Activated T-cell treated with anti-CD3 and anti-CD28 coated beads, Interleukin-2, amount 50 U/mL, for 48 hours (primary cell): ENCODE measurements at places on chromosomes 3 and 15.

GRCh38 chr3:107954845-107955244 lies 136.0 kb downstream of the CD47 start:
- DNase-seq = no peak

GRCh38 chr3:140448001-140448400 lies 229.9 kb upstream of the TRIM42 start:
- DNase-seq = no peak

DNA sequence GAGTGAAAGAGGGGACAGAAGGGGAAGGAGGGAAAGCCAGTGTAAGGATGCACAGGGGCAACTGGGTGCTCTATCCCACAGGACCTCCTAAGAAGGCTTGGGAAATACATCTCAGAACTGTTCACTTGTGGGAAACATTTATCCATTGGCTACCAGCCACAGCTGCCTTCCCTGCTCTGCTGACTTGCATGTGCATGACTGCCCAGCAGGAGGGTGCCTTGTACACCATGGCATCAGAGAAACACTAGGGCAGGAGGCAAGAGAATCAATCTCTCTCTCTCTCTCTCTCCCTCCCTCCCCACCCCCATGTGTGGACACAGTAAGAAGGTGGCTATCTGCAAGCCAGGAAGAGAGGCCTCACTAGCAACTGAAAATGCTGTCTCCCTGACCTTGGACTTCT lies 62.9 kb upstream of the ZBTB38 start:
- no peak for DNase-seq

DNA sequence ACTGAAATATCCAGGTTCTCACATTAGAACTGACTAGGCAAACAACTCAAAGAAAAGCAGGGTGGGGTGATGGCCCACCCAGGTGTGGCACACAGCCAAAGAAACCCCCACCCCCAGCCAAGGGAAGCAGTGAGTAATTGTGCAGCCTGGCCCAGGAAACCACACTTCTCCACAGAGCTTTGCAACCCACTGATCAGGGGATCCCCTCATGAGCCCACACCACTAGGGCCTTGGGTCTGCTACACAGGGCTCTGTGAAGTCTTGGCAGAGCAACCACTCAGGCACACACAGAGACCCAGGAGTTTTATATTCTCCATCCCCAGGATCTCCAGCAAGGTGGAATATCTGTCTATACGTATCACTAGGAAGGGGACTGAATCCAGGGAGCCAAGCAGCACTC lies 22.2 kb upstream of the TRIM42 start:
- DNase-seq = no peak

- no peak for DNase-seq
These were observed 14.0 kb downstream of the ZNF619 start for GRCh38 chr3:40490916-40491315.

- no peak for DNase-seq
These were observed 61.9 kb downstream of the TM4SF4 start for GRCh38 chr3:149536429-149536828.

- no peak for DNase-seq
These were observed 474.2 kb upstream of the ROBO2 start for GRCh38 chr3:76565496-76566210.

DNA sequence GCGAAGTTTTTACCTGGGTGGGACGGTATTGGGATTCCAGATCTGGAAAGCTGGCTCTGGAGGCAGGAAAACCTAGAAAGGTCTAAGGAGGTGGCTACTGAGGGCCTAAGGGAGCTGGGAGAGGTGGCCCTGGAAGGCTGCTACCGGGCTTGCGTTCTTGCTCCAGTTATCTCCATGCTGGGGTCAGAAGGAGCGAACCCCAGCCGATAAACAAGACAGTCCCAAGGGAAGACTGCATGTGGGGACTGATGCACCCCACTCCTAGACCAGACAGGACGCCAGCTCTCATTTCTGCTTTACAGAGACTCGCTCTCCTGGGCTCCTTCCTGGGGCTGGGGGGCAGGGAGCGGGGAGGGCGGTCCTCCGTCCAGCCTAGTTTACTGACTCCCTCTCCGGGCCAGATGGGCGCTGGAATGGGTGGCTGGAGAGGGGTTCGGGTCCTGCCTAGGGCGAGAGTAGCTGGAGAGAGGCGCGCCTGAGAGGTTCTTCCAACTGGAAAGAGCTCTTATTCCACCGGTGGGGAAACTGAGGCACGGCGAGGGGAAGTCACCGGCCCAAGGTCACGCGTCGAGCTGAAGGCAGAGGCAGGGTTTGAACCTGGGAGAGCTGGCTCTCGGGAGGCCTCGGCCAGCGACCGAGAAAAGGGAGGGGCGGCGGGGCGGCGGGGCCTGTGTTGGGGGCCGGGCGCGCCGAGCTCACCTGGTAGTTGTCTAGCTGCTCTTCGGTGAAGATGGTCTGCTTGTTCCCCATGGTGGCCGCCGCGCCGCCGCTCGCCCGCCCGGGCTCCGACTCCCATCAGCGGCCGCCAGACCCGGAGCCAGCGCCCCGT lies 565 bp downstream of the CIB2 start:
- no peak for DNase-seq

- no peak for DNase-seq
These were observed 273.5 kb downstream of the FAM43A start for GRCh38 chr3:194959217-194959616.

DNA sequence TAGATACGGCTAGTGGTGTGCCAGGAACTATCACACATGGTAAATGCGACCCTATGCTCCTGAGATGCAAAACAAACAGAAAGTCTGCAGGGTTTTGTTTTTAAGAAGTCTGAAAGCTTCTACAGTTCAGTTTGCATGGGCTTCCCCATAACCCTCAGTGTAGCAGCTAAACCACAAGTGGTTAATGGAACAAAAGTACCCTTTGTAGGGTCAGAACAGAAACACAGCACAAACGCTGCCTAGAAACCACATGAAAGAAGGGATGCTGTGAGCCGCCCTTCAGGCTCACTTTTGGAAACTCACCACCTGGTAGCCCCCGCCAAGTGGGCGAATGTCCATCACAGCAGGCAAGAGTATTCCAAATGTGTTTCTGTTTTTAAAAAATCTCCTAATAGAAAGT lies 46.2 kb downstream of the CTDSPL start:
- no peak for DNase-seq

DNA sequence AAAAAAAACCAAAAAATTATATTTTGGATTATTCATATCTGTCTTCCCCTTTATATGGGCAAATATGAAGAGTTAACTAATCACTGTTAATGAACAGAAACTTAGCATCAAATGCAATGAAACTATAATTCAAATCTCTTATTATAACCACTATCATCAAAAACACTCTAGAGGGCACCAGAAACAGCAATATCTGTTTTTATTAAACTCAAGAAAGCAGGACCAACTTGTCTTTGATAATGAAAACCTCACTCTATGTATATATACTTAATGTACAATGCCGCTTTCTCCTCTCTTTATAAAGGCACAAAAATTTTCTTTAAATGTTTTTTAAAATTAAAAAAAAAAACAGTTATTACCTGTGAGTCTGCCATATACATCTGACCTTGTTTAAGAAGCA lies 92.7 kb downstream of the UACA start:
- no peak for DNase-seq

- no peak for DNase-seq
These were observed 1.7 kb upstream of the RBP2 start for GRCh38 chr3:139477710-139478640.

GRCh38 chr3:179544981-179545645 lies 17.6 kb upstream of the ACTL6A start:
- DNase-seq = no peak

GRCh38 chr15:95929232-95929846 lies 401.2 kb upstream of the NR2F2 start:
- no peak for DNase-seq

DNA sequence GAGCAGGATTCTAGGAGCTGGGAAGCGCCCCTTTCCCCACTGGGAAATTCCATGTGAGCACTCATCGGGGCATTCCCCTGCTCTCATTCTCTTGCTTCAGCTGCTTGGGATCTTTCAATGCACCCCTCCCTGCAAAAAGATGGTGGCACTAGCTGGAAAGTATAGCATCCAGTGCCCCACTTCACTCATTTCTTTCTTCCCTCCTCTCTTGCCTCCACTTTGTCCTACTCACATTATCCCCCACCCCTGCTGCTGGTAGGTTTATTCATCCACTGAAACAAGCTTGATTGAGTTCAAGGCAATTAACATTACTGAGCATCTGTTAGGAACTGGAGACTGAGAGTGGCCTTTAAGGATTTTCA lies 84.8 kb upstream of the LIMD1 start:
- no peak for DNase-seq

- no peak for DNase-seq
These were observed 497.5 kb downstream of the FGF12 start for GRCh38 chr3:192229866-192230265.

DNA sequence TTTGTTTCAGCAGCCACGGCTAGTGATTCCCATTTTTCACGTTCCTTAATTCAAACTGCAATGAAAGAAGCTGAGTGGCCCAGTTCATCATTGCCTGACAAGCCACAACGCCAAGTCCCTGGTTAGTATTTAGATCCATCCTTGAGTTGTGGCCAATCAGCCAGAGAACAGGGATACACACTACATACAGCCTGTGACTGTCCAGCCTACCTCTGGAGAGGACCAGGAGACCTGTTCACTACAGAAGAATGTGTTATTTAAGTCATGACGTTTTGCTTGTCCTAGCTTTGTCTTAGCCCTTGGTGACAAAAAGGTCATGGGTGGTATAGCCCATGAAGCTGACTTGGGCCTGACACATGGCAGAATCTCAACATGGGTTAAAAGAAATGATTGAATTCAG lies 2.7 kb upstream of the TPM1 start:
- no peak for DNase-seq

- DNase-seq = no peak
These were observed 376.9 kb downstream of the CNTN6 start for GRCh38 chr3:1469687-1470086.

DNA sequence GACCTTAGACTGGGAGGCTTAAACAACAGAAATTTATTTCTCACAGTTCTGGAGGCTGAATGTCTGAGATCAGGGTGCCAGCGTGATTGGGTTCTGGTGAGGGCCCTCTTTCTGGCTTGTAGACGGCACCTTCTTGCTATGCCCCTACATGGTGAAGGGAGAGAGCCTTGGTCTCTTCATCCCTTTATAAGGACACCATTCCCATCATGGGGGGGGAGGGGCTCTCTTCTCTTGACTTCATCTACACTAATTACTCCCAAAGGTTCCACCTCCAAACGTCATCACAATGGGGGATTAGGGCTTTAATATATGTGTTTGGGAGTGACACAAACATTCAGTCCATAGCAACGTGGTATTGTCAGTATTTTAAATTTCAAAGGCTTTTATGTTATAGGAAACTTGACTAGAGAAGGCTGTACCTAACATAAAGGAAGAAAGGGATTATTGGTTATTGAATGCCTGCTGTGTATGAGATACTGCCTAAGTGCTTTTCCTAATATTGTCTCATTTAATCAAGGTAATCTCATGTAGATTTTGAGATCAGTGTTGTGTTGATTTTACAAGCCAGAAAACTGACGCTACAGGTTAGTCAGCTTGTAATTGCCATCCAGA lies 20.9 kb downstream of the SYN2 start:
- DNase-seq = no peak

DNA sequence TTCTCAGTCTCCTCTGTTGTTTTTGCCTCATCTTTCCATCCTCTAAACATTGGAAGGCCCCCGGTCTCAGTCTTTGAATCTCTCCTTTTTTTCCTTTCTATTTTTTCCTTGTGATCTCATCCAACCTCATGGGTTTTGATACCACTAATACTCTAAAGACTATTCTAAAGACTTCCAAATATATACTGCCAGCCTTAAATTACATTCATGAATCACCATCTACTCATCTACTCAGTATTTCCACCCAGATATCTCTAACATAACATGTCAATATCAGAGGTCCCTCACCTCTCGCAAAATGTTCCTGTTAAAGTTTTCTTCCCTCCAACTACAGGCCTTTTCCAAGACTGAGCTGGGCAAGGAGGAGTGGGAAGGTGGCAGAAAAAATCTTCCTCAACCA lies 282.5 kb upstream of the TTC14 start:
- DNase-seq = no peak

DNA sequence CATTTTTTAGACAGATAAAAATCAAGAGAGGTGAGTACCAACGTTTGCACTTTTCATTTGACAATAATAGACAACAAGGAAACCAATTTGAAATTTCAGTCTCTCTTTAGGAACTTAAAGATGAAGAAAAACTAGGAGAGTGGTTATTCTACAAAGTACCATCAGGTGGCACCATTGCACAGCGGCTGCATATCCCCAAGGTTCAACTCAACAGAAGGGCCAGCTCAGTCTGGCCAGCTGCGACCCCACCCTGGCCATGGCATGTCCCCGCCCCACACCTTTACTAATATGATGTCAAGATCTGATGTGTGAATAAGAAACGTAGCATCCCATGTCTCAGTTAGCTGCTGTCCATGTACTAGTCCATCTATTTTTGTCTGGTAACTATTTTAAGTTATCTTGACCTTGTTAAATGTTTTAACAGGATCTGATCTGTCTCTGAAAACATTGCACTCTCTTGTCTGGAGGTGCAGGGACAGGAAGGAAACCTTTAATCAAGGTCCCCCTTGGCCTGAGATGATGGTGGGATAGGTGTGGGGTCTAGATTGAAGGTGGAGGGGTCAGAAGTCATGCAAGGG lies 35.5 kb upstream of the CGNL1 start:
- DNase-seq = peak; percentile 31

DNA sequence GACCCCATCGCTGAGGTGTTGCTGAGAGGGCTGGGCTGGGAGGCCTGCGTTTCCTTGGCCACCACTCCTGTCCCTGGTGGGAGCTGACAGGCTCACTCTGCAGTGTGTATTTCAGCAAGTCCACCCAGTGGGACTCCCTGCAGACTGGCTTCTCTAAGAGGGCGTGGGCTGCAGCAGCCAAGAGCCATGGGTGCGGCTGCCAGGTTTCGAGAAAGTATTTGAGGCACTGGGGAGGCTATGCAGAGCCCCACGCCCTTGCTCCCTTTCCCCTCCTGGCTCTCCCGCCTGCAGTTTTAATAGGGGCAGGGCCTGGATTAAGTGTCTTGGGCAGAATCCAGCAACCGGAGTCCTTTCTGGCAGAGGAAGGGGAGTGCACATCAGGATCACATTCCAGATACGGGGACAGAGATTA lies 242.1 kb downstream of the THSD4 start:
- no peak for DNase-seq

DNA sequence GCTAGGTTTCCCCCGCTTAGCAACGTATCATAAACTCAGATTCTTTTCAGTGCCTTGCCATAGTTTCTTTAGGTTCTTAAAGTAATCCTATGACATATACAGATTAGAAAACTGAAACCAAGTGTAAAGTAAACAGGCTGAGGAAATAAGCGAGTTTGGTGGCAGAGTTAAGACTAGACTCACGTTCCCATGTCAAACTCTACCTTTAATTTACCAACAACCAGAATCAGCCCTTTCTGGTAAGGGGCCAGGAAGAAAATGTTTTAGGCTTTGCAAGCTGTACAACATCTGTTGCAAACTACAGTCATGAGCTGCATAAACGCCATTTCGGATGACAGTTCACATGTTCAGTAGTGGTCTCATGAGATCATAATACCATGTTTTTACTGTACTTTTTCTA lies 128.0 kb upstream of the PRICKLE2 start:
- no peak for DNase-seq

GRCh38 chr3:43180027-43180426 lies 74.1 kb upstream of the POMGNT2 start:
- no peak for DNase-seq

GRCh38 chr3:84555629-84556028 lies 403.2 kb upstream of the CADM2 start:
- DNase-seq = no peak

- DNase-seq = no peak
These were observed 85.7 kb downstream of the TBL1XR1 start for GRCh38 chr3:177111541-177111949.

GRCh38 chr15:69994429-69995205 lies 103.1 kb downstream of the TLE3 start:
- DNase-seq = no peak
